ENCODE measurements at places on chromosomes 13 and 19. TPM values are rescaled to one million over a fixed set of nuclear protein-coding genes. Genes with fewer than 3 reads are reported as not detected.

RASAL3 gene
- total RNA-seq, result not detected

IZUMO1 gene
- total RNA-seq, result not detected

DENND1C gene
- total RNA-seq, result 0.25 TPM

NANOS3 gene
- 1.0 TPM for total RNA-seq

CHMP2A gene
- 216 TPM for total RNA-seq

FLT1 gene
- 0.02 TPM for total RNA-seq

MBD3L3 gene
- total RNA-seq, result not detected

RXFP2 gene
- total RNA-seq, result not detected

PRX gene
- total RNA-seq, result 1.4 TPM

KIR3DL2 gene
- total RNA-seq, result 0.06 TPM

KLK12 gene
- not detected for total RNA-seq

CACNA1A gene
- 0.03 TPM for total RNA-seq

ZIC2 gene
- total RNA-seq, result 6.5 TPM

ZNF442 gene
- not detected for total RNA-seq

LMO7 gene
- 44.4 TPM for total RNA-seq

PSG11 gene
- total RNA-seq, result not detected

MYO1F gene
- 0.24 TPM for total RNA-seq

LILRB3 gene
- total RNA-seq, result 0.17 TPM

VSTM2B gene
- total RNA-seq, result not detected

LGALS4 gene
- total RNA-seq, result 0.17 TPM

CEACAM4 gene
- not detected for total RNA-seq

SACS gene
- total RNA-seq, result 11.6 TPM

SCN1B gene
- 20.2 TPM for total RNA-seq

YJEFN3 gene
- 3.7 TPM for total RNA-seq

ZNF471 gene
- total RNA-seq, result 0.03 TPM

KCNC3 gene
- 1.4 TPM for total RNA-seq

C19orf67 gene
- not detected for total RNA-seq
